ENCODE measurements at places on chromosomes 12 and 14. TPM values are rescaled to one million over a fixed set of nuclear protein-coding genes. Genes with fewer than 3 reads are reported as not detected.

The TSPAN9 gene
- 305 TPM for total RNA-seq

The TBX3 gene
- total RNA-seq, result 27.2 TPM

The TOMM20L gene
- total RNA-seq, result not detected

The ARHGAP9 gene
- total RNA-seq, result 4.2 TPM

The ARHGEF25 gene
- 9.7 TPM for total RNA-seq

The PPP1R12A gene
- 42.8 TPM for total RNA-seq

The LGR5 gene
- not detected for total RNA-seq

The SERPINA6 gene
- total RNA-seq, result not detected

The MUCL1 gene
- not detected for total RNA-seq

The TMEM229B gene
- total RNA-seq, result 1.4 TPM

Data from left ventricle myocardium inferior (tissue), 1 donor.